ENCODE measurements at places on chromosomes 16 and 17.

- DNase-seq: no peak
These were observed 287.0 kb upstream of the XYLT1 start for GRCh38 chr16:17757808-17758207.

DNA sequence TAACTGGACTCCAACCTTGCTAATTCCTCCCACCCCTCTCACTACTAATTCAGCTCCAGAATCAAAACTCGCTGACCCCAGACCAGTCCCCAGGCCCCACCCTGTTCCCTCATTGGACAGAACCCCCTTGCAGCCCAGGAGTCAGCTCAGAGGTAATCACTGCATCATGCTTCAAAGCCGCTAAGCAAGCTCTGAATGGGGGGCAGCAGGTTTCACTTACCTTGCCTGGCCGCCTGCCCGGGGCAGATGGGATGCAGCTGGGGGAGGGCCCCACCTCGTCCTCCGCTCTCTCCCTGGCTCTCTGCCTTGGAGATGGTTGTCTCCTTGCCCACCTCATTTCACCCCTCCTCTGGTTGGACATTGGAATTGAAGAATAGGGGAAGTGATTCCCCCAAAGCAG lies 4.8 kb upstream of the NGFR start:
- DNase-seq: no peak

DNA sequence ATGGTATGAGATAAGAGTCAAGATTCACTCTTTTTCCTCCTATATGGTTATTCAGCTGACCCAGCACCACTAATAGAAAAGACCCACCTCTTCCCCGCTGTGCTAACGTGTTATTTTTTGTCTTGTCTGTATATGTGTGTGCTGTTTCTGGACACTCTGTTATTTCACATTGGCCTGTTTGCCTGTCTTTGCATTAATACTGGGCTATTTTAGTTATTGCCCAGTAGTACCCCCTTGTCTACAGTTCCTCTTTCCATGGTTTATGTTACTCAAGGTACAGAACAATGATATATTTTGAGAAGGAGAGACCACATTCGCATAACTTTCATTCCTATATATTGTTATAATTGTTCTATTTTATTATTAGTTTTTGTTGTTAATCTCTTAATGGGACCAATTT lies 74.0 kb upstream of the SIAH1 start:
- no peak for DNase-seq

- DNase-seq: no peak
These were observed 26.0 kb downstream of the KLHDC4 start for GRCh38 chr16:87739801-87740200.

- no peak for DNase-seq
These were observed 77.2 kb downstream of the SHISA6 start for GRCh38 chr17:11318207-11318606.

DNA sequence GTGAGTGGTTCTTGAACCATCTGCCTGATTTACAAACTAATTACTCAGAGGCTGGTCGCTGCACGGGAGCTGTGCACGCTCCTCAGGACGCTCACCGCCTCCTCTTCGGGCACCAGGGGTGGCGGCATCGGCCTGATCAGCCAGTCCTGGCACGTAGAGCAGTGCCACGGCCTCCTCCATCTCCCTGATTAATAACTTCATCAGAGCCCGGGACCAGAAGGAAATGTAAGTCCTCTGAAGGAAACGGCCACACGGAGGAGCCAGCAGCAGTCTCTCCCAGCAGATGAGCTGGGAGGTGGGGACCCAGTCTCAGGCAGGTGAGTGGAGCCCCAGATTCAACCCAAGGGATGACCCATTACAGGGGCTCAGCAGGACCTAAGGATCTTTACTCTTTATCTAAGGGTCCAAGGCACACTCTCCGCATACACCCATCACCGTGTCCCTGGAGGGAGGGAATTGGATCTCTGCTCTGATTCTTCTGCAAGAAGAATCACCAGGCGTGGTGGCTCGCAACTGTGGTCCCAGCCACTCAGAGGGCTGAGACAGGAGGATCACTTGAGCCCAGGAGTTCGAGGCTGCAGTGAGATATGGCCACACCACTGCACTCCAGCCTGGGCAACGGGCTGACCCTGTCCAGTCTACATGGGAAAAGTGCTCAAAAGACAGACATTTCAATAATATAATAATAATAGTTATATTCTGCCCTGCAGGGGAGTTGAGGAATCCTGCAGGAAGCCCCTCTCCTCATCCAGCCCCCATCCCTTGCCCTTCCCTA lies 366.5 kb downstream of the SEC14L1 start:
- DNase-seq: no peak

DNA sequence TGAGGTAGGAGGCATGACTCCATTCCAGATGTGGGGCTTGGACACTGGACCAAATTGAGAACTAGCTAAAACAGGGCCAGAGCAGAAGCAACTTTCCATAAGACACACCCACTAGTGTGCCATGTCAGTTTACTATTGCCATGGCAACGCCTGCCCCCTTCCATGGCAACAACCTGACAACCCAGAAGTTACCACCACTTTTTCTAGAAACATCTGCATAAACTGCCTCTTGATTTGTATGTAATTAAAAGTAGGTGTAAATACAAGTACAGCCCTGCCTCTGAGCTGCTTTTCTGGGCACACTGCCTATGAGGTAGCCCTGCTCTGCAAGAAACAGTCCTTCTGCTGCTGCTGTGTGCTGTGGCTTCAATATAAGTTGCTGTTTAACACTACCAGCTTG lies 19.5 kb upstream of the SCNN1B start:
- no peak for DNase-seq

- no peak for DNase-seq
These were observed 819 bp downstream of the SUPT4H1 start for GRCh38 chr17:58351182-58351581.

- DNase-seq: no peak
These were observed 178.8 kb downstream of the CNTNAP4 start for GRCh38 chr16:76456016-76456415.

DNA sequence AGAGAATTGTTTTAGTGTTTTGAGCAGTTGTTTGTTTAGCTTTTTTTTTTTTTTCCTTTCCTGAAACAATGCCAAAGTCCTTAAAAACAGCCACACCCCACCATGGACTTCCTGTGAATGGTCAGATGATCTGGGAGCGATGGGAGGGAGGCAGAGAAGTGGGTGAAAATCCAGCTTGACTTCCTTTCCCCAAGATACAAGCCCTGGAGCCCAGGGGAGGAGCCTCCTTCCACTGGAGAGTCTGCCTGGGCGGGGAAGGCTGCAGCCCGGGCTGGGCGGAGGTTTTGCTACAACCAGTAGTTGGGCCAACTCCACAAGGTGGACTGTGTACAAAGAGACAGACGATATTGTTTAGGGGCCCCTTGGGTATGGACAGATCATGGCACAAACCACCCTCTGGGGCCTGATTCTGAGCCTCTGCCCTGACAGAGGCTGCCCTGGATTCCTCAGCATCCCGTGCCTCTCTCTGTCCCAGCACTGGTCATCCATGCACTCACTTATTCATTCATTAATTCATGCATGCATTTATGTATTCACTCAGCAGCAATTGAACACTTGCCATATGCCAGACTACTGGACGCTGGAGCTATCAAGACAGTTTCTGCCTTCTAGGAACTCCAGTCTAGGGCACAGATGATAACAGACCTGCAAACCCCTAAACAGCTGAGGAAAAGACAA lies 29.8 kb downstream of the WSB1 start:
- no peak for DNase-seq
